ENCODE measurements at places on chromosomes 13 and 19. TPM values are rescaled to one million over a fixed set of nuclear protein-coding genes. Genes with fewer than 3 reads are reported as not detected.

PAF1 gene
- 50.2 TPM for polyA plus RNA-seq

SIGLEC12 gene
- polyA plus RNA-seq, result 0.31 TPM

NCR1 gene
- 2.8 TPM for polyA plus RNA-seq

TSHZ3 gene
- polyA plus RNA-seq, result 1.1 TPM
